ENCODE measurements at places on chromosomes 1 and 21.

GRCh38 chr1:242568666-242569065 is 44.2 kb upstream of the PLD5 start:
- H3K4me3 ChIP-seq: no peak overlapping the region
- no peaks in the 10 kb centered on the region for H3K4me1 ChIP-seq
- no peaks in the 10 kb centered on the region for H3K27me3 ChIP-seq
- H3K27ac ChIP-seq: no peak overlapping the region
- H3K36me3 ChIP-seq: no peaks in the 10 kb centered on the region
- DNase-seq: no peak

GRCh38 chr1:172351754-172352161 is 68.7 kb upstream of the C1orf105 start:
- DNase-seq: no peak

GRCh38 chr1:91804546-91805023 is 81.4 kb downstream of the TGFBR3 start:
- H3K27me3 ChIP-seq: no peaks in the 10 kb centered on the region
- H3K27ac ChIP-seq: peak overlapping the region; percentile 98
- peak; percentile 93 for DNase-seq
- H3K4me3 ChIP-seq: peak overlapping the region; percentile 27

GRCh38 chr1:161791904-161792655 is 26.0 kb downstream of the ATF6 start:
- H3K4me3 ChIP-seq: no peak overlapping the region
- H3K27ac ChIP-seq: no peak overlapping the region
- DNase-seq: no peak
- H3K36me3 ChIP-seq: peaks cover 45% of the 10 kb centered on the region
- H3K27me3 ChIP-seq: no peaks in the 10 kb centered on the region

GRCh38 chr1:164765557-164765956 is 206.6 kb downstream of the PBX1 start:
- no peaks in the 10 kb centered on the region for H3K27me3 ChIP-seq
- DNase-seq: no peak
- H3K36me3 ChIP-seq: no peaks in the 10 kb centered on the region
- no peak overlapping the region for H3K27ac ChIP-seq
- H3K4me3 ChIP-seq: no peak overlapping the region

GRCh38 chr1:45658171-45658570 is 28.2 kb downstream of the GPBP1L1 start:
- no peaks in the 10 kb centered on the region for H3K4me1 ChIP-seq
- H3K4me3 ChIP-seq: no peak overlapping the region
- H3K27me3 ChIP-seq: no peaks in the 10 kb centered on the region
- no peak overlapping the region for H3K27ac ChIP-seq

DNA sequence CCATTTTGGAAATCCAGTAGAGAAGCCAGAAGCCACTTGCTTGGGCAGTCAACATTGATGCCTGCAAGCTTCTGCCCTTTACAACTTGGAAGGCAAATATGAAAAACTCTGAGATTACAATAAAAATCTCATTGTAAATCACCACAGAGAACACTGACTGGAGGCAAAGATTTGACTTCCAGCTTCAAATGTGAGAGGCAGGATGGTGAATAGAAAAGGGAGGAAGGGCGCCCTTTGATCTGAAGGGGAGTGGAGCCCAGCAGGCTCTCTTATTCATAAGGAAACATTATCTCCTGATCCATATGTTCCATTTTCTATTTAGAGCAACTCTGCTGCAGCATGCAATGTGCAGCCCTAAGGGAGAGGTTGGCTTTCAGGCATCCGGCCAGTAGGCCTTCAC is 348.3 kb downstream of the AJAP1 start:
- no peaks in the 10 kb centered on the region for H3K36me3 ChIP-seq
- no peaks in the 10 kb centered on the region for H3K4me1 ChIP-seq
- H3K27ac ChIP-seq: no peak overlapping the region
- H3K27me3 ChIP-seq: no peaks in the 10 kb centered on the region
- DNase-seq: no peak

- H3K36me3 ChIP-seq: no peaks in the 10 kb centered on the region
- DNase-seq: no peak
- H3K27me3 ChIP-seq: no peaks in the 10 kb centered on the region
- H3K4me3 ChIP-seq: no peak overlapping the region
Measured at GRCh38 chr1:53334781-53335180, 6.9 kb upstream of the LRP8 start.

DNA sequence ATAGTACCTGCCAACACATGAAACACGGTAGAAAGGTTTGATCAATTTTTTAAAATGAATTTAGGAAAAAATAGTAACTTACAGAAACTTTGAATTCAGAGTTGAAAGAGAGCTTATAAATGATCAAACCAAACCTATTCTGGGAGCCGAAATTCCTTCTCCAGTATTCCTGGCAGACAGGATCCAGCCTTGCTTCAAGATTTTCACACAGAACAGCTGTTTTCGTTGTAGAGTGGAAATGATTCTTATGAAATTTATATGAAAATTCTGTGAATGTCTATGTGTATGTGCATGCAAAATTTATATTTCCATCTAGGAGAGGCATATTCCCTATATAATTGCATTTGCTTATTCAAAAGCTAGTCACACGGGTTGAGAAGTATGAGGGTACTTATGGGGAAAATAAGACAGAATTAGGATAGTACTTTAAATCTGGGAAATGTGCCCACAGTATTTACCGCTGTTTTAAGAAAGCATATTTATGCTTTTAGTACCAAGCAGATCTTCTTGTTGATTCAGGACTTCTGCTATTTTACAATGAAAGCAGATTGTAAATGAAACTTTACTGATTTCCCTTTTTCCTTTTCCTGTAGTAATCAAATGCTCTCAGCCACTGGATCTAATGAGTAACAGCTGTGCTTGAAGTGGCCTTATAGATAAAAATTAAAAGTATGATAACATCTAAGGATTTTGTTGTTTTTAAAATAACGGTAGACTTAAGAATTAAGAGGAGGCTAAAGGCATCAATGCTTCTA is 30.4 kb downstream of the PRRX1 start:
- no peak overlapping the region for H3K4me3 ChIP-seq
- H3K4me1 ChIP-seq: no peaks in the 10 kb centered on the region
- H3K36me3 ChIP-seq: no peaks in the 10 kb centered on the region

GRCh38 chr21:35873441-35873840 is 186.9 kb downstream of the SETD4 start:
- H3K4me3 ChIP-seq: no peak overlapping the region
- no peak overlapping the region for H3K27ac ChIP-seq
- H3K4me1 ChIP-seq: no peaks in the 10 kb centered on the region
- H3K36me3 ChIP-seq: no peaks in the 10 kb centered on the region
- no peak for DNase-seq

GRCh38 chr1:55848906-55849305 is 633.7 kb upstream of the USP24 start:
- no peaks in the 10 kb centered on the region for H3K4me1 ChIP-seq
- DNase-seq: no peak
- H3K27me3 ChIP-seq: no peaks in the 10 kb centered on the region
- H3K36me3 ChIP-seq: no peaks in the 10 kb centered on the region
- H3K27ac ChIP-seq: no peak overlapping the region
- H3K4me3 ChIP-seq: no peak overlapping the region

DNA sequence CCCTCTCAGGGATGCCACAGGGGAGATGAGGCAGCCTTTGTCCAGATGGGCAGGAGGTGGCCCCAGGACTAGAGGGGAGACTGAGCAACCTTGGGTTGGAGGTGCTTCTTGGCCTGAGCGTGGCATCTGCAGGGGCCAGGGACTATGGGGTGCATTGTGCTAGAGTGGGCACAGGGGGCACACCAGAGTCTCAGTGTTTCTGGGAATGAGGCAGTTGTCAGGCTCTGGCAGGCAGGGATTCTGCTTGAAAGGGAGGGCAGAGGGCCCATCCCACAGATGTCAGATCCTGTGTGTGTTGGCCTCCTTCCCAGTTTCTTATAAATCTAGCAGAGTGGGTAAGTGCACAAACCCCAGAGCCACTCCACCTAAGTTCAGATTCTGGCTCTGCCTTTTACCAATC is 13.7 kb downstream of the LGR6 start:
- no peak for DNase-seq
- H3K36me3 ChIP-seq: no peaks in the 10 kb centered on the region
- H3K4me1 ChIP-seq: peaks cover under 1% of the 10 kb centered on the region

GRCh38 chr1:50719126-50719525 is 240.9 kb downstream of the FAF1 start:
- H3K36me3 ChIP-seq: no peaks in the 10 kb centered on the region
- H3K4me1 ChIP-seq: peaks cover 6% of the 10 kb centered on the region
- no peak for DNase-seq
- H3K4me3 ChIP-seq: no peak overlapping the region

DNA sequence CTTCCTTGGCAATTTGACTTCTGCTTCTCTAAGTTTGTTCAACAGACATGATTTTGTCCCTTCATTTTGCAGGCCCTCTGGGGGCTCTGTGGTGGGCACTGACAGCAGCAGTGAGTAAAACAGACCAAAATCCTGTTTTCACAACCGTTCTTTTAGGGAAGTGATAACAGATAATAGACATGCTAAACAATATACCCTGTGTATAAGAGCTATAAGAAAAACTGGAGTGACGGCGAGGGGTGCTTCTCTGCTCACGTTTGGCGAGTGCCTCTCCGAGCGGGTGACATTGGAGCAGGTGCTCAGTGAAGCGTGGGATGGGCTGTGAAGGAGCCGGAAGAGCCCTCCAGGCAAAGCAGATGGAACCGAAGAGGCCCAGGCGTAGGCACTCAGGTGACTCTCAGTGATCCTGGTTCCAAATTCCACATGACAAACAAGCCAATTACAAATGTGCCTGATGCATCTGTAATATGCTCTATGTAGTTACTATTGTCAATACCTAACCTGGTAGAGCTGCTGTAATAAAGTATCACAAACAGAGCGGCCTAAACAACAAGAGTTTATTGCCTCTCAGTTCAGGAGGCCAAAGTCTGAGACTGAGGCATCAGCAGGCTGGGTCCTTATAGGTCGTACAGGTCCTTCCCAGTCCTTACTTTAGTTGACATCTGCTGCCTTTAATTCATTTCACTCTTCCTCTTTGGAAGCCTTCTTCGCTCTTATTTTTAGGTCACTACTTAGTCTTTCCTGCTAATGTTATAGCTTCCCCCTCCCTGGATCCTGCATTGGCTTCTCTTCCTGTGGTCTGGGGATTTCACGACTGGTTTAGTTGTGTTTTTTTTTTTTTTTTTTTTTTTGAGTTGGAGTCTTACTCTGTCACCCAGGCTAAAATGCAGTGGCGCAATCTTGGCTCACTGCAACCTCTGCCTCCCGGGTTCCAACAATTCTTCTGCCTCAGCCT is 20.1 kb downstream of the OR2B11 start:
- peaks cover 20% of the 10 kb centered on the region for H3K36me3 ChIP-seq
- no peak for DNase-seq
- no peak overlapping the region for H3K27ac ChIP-seq
- no peaks in the 10 kb centered on the region for H3K27me3 ChIP-seq

GRCh38 chr1:172559572-172560210 is 26.7 kb downstream of the SUCO start:
- no peaks in the 10 kb centered on the region for H3K27me3 ChIP-seq
- H3K36me3 ChIP-seq: peaks cover 34% of the 10 kb centered on the region
- H3K4me1 ChIP-seq: no peaks in the 10 kb centered on the region

DNA sequence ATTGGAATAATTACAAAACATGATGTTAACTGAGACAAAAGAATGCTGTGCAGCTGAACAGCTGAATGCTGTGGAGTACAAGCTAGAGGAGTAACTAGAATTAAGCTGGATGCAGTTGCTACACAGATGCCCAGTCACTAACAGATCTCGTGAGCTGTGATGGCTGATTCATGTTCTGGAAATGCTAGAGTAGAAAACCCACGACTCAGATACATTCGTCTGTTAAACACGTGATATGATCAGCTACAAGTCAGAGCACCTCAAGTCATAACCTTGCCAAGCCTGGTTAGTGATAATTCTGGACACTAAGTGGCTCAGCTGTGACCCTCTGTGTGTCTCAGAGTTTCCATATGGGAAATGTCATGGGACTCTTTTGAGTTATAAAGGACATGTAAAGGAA is 89.7 kb upstream of the ESRRG start:
- H3K4me1 ChIP-seq: no peaks in the 10 kb centered on the region
- DNase-seq: no peak
- H3K27me3 ChIP-seq: no peaks in the 10 kb centered on the region
- no peak overlapping the region for H3K4me3 ChIP-seq

DNA sequence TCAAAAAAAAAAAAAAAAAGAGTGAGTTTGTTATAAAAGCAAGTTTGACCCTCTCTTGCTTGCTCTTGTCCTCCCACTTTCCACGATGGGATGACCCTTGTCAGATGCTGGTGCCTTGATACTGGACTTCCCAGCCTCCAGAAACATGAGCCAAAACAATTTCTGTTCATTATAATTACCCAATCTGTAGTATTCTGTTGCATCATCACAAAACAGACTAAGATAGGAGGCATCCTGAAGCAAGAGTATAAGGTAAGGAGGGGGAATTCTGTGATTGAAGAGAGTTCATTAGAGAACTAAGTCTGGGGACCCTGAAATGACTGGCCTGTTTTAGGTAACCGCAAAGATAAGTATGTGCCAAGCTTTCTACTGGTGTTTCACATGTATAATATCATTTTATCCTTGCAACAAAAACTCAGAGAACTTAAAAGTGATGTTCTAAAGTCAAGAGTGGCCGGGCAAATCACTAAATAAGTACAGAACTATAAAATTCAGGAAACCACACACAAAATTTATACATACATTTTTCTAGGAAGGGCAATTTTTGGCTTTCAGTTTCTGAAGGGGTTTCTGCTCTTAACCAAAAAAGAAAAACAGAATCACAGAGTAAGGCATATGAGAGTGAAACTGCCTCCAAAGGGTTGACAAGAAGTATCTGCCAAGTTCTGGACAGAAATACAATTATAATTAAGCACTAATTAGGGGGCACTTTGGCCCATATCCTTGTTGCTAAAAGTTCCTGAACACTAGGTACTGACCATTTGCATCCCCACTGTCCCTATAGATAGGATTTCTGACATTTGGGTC is 14.0 kb downstream of the DNALI1 start:
- no peak overlapping the region for H3K4me3 ChIP-seq
- no peaks in the 10 kb centered on the region for H3K4me1 ChIP-seq
- no peak for DNase-seq
- no peak overlapping the region for H3K27ac ChIP-seq
- H3K27me3 ChIP-seq: no peaks in the 10 kb centered on the region

- no peaks in the 10 kb centered on the region for H3K36me3 ChIP-seq
- no peak for DNase-seq
- peak overlapping the region; percentile 20 for H3K4me3 ChIP-seq
- H3K4me1 ChIP-seq: peaks cover 19% of the 10 kb centered on the region
- no peaks in the 10 kb centered on the region for H3K27me3 ChIP-seq
- peak overlapping the region; percentile 4 for H3K27ac ChIP-seq
Measured at GRCh38 chr1:204286315-204286714, 72.5 kb upstream of the GOLT1A start.

DNA sequence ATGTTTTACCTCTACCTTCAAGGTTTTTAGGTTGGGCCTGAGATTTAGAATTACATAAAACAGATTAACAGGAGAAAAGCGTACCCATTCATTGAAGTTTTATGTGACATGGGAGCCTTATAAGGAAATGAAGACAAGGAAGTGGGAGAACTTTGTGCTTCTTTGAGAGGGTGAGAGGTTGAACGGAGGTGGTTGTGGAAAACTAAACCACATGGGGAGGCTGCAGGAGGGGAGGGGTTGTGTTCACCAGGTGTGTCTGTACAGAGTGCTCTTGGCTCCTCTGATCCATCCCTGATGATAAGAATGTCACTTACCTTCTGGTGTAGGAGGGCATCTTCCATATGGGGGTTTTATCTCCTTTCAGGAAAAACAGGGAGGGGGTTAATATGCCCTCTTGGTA is 2.7 kb downstream of the SLX9 start:
- peaks cover 28% of the 10 kb centered on the region for H3K36me3 ChIP-seq
- H3K27me3 ChIP-seq: no peaks in the 10 kb centered on the region
- no peak overlapping the region for H3K4me3 ChIP-seq
- peaks cover 38% of the 10 kb centered on the region for H3K4me1 ChIP-seq

- H3K36me3 ChIP-seq: no peaks in the 10 kb centered on the region
- H3K27ac ChIP-seq: no peak overlapping the region
- no peaks in the 10 kb centered on the region for H3K27me3 ChIP-seq
- H3K4me3 ChIP-seq: no peak overlapping the region
- H3K4me1 ChIP-seq: no peaks in the 10 kb centered on the region
Measured at GRCh38 chr1:1593834-1594601, 5.9 kb downstream of the FNDC10 start.
